Ovary (tissue), 10 donors: ENCODE measurements at places on chromosomes 4 and X. TPM values are rescaled to one million over a fixed set of nuclear protein-coding genes. Genes with fewer than 3 reads are reported as not detected.

GRCh38 chr4:141636082-141636770, at the start of gene IL15:
IL15 (plus strand) TSS chr4:141636583; CDS start chr4:141719465, 82,882 bp downstream.
- peak; percentile 45 for DNase-seq

GRCh38 chr4:149784018-149784417, 31.6 kb downstream of the IQCM start:
- DNase-seq = no peak

DNA sequence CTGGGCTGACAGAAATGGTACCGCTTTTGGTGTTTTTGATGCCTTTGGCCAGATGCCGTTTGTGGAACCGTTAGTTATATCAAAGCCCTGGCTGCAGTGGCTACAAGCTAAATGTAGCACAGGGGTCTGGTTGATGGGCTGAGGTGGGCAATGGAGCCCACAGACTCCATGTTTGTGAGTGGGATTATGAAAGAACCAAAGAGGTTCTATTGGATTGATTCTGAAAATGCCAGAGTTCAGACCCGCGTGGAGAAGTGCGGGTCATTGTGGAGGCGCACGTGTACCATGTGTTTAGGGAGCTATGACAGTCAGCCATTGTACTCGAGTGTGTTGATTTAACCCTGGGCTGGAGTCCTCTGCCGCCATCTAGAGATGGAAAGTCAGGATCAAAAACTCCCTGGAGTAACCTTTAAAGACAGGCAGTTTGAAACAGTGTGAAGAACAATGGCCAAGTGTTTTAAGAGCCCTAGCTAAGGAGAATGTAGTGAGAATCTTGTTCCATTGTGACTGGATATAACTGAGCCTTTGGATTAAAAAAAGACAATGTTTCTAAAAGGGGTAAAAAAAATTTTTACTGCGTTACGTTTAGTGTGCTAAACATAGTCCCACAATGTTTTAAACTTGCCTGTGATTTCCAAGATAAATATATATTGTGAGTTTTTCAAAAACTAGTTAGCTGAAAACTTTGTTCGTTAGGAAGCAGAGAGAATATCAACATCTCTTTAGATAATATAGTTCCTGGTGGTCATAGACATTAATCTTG, 12.7 kb downstream of the ART3 start:
- no peak for DNase-seq

Gene MAGEB1
- not detected for total RNA-seq
